ENCODE measurements at places on chromosomes 7 and 10. TPM values are rescaled to one million over a fixed set of nuclear protein-coding genes. Genes with fewer than 3 reads are reported as not detected.

CLDN3 gene
- total RNA-seq: 55.3 TPM

CALY gene
- total RNA-seq: 1.5 TPM

MEOX2 gene
- 1.3 TPM for total RNA-seq

CYP2C8 gene
- total RNA-seq: not detected

DNA sequence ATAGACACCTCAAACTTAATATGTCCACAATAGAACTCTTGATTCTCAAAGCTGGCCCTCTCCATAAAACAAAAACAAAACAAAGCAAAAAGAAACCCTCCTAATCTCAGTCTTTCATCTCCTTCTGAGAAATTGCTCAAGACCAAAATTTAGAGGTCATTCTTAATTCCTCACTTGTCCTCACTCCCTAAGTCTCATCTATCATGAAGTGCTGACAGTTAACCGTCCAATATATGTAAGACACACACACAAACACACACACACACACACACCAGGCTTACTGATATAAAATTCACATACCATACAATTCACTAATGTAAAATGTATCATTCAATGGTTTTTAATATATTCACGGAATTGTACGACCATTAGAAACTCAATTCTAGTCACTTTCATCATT, 17.0 kb upstream of the SVIL start:
- no peak for DNase-seq
- H3K27me3 ChIP-seq: no peaks in the 10 kb centered on the region
- H3K4me1 ChIP-seq: peaks cover 27% of the 10 kb centered on the region
- H3K36me3 ChIP-seq: peaks cover 7% of the 10 kb centered on the region
- no peak overlapping the region for H3K27ac ChIP-seq
- no peak overlapping the region for H3K4me3 ChIP-seq

DNA sequence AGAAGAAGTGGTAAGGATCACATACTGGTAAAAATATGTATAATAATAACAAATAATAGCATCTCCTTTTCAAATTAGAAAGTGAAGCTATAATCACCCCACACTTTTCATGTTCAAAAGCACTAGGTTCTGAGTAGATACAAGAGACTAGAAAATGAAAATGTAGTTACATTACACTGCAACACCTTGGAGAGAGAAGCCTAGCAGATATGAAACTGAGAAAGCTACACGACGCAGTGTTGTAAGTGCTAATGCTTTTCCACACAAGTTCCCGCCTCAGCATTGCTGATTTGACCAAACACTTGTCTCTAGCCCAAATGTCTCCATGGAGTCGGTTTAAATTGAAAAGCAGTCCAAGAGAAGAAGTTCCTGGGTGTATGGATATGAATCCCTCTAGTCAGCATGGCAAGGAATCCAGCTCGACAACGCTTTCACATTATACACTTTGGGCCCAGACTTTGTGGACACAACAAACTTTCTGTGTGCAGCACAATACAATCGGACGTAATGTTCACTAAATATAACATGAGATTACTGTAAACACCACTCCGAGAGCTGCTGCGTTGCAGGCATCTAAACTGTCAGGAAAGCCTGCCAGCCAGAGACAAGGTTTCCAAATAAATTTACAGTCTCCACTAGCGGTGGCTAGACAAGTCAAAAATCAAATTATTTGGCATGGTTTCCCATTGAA, 1.7 kb downstream of the PDE1C start:
- no peak overlapping the region for H3K27ac ChIP-seq
- no peak overlapping the region for H3K4me3 ChIP-seq
- DNase-seq: no peak
- no peaks in the 10 kb centered on the region for H3K4me1 ChIP-seq
- H3K36me3 ChIP-seq: no peaks in the 10 kb centered on the region

GRCh38 chr10:12158111-12158510, 28.6 kb downstream of the SEC61A2 start:
- no peaks in the 10 kb centered on the region for H3K27me3 ChIP-seq
- no peak overlapping the region for H3K27ac ChIP-seq
- no peak for DNase-seq

- no peak for DNase-seq
- no peaks in the 10 kb centered on the region for H3K4me1 ChIP-seq
- H3K4me3 ChIP-seq: no peak overlapping the region
- no peak overlapping the region for H3K27ac ChIP-seq
- no peaks in the 10 kb centered on the region for H3K27me3 ChIP-seq
These were observed 590.9 kb upstream of the ANKRD30A start for GRCh38 chr10:36534471-36535002.

DNA sequence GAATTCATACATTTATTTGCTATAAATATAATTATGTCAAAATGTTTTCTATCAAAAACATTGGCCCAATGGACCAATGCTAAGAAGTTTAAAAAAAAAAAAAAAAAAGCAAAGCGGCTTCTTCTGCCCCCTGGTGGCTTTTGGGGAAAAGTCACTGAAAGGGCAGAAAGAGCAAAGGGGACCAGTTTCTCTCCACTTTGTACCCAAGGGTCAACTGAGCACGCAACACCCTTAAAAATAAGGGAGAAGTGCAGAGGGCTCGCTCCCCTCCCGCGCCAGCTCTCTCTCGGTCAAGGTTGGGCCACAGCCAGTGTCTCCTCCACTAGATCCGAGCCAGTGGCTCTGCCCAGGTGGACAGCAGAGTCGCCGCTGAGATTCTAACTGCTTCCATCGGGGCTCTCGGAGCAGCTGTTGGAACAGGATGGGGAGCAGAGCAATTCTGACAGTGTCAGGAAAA, 136.4 kb upstream of the FGFR2 start:
- H3K4me1 ChIP-seq: no peaks in the 10 kb centered on the region
- H3K4me3 ChIP-seq: no peak overlapping the region
- no peak overlapping the region for H3K27ac ChIP-seq
- no peak for DNase-seq

- H3K36me3 ChIP-seq: no peaks in the 10 kb centered on the region
- no peak overlapping the region for H3K27ac ChIP-seq
- H3K4me1 ChIP-seq: peaks cover 18% of the 10 kb centered on the region
- no peak for DNase-seq
These were observed 15.4 kb downstream of the NFE2L3 start for GRCh38 chr7:26167303-26167934.

Data from Peyer's patch (tissue), 4 donors.